Fibroblast of skin of right quadriceps (primary cell): ENCODE measurements at places on chromosomes 16 and 17.

DNA sequence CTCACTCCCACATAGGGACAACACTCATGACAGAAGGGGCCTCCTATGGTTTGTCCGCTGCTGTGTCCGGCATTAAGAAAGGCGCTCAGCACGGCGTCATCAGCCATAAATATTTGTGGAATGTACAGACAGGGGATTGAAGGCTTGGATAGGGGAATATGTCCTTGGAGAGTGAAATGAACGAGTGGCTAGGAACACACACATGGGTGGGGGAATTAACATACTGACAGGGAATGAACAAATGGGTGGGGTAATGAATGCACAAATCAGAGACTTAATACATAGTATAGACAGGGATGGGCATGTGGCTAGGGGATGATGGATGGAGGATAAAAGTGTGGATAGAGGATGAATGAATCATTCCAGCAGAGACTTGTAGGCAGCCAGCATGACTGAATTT lies 154.0 kb upstream of the HSBP1 start:
- peak; percentile 90 for DNase-seq

DNA sequence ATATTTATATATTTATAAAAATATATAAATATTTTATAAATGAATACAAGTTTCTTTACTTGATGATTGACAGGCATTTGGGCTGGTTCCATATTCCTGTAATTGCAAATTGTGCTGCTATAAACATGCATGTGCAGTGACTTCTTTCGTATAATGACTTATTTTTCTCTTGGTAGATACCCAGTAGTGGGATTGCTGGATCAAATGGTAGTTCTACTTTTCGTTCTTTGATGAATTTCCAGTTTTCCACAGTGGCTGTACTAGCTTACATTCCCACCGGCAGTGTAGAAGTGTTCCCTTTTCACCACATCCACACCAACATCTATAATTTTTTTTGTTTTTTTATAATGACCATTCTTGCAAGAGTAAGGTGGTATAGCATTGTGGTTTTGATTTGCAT lies 7.8 kb downstream of the ACSM2B start:
- DNase-seq = no peak

DNA sequence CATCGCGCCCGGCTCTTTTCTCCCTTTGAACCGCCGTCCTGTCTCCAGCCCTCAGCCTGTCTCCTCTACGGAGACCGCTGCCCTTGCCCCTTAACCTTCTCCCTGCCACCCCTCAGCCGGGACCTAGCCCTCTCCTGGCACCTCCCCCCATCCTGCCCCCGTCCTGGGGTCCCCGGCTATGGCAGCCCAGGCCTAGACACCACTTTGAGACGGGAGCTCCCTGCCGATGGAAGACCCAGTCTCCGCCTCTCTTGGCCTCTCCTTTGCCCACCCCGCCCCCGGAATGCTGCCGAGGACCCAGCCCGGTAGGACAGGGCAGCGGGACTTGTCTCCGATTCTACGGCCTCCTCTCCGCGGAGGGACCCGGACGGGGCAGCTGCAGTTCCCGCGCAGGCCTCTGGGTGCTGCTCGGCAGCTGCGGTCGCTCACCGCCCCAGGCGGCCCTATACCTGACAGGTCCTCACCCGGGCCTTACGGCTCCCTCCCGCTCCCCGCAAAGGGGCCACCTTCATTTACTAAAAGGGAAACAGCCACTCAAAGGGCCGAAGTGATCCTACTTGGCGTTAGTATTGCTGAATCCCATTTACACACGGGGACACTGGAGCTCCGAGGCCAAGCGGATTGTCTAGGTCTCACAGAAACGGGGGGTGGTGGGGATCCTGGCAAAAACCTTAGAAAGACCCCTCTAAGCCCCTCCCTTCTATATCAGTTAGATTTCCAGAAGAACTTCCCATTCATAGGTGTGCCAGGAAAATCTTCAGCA lies 32.6 kb upstream of the TAC4 start:
- peak; percentile 53 for DNase-seq

DNA sequence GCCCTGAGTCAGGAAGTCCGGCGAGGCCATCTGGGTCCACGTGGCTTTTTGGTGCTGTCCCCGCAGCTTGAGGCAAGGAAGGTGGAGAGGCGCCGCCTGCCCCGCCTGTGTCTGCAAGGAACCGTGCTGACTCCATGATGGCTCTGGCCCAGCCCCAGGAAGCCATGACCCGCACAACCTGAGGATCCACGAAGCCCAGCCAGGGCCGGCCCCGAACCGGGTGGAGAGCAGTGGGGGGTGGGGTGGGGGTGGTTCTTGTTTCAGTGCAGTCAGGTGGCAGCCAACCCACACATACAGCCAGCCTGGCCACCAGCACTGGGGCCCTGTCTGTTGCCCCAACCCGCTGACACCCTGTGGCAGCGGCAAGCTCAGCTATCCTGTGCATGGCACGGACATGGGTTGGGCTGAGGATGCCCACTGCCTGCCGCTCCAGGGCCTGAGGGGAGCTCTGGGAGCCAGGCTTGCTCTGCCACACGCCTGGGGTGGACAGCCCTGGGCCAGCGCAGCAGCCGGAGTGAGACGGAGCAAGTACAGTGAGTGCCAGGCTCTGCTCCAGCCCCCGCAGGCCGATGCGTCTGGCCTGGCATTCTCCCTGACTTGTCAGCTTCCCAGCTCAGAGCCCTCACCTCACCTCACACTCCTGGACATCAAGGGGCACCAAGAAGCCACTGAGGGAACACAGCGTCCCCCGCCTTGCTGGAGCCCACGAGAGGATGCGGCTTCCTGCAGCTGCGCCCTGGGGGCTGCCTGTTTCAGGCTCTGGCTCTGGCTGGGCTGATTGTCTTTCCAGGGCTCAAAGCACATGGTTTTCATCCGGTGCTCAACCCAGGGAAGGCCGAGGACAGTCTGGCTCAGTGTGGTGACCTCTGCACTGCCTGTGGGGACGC lies 68.8 kb downstream of the LMF1 start:
- DNase-seq = no peak

DNA sequence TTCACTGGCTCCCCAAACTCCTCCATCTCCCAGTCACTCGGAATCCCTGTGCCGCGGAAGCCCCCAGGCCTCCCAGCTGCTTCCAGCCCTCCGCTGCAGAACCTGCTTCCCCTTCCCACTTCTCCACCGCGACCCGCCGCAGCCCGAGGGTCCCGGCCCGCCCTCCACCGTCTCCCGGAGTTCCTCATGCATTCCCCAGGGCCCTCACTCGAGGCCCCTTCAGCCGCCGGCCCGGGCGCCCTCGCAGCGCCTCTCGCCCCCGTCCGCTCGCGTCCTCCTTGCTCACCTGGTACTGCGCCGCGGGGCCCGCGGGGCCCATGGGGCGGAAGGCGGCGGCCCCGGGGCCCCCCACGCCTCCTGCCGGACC lies 329 bp downstream of the SMARCD2 start:
- no peak for DNase-seq

DNA sequence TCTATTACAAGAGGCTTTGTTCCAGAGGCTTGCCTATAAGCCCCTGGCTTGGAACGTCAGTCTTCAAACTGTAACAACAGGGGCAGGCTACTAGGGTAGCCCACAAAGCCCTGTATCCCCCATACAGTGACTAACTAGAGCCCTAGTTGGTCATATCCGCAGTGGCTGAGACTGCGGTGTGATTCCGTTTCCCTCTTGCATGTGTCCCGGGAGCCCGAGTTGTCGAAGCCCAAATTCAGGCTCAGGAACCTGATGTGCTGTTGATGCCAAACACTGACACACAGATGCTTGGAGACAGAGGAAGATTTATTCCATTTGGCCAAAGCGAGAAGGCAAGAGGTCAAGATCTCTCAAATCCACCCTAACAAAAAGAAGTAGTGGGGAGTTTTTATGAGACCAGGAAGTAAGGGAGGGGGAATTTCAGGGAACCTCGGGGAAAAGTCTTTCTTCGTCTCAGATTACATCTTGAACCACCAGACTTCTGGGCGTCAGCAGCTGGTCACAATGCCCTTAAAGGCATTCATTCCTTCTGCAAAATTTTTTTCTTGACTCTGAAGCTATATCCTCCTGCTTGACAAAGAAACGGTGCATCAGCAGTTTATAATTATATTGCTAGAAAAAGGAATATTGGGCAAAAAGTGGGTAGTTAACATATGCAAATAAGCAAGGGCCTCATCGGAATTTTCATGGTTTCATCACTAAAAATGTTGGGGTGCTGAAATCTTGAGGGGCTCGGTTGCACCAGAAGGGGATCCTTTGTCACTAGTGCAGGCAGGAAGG lies 879 bp downstream of the SLFN5 start:
- peak; percentile 72 for DNase-seq

- DNase-seq = no peak
Measured at GRCh38 chr16:73840728-73841127, 455.9 kb upstream of the PSMD7 start.

GRCh38 chr17:78977997-78978973 lies 1.4 kb downstream of the LGALS3BP start:
- no peak for DNase-seq

GRCh38 chr16:397736-398332 lies 835 bp downstream of the NME4 start:
- peak; percentile 81 for DNase-seq

DNA sequence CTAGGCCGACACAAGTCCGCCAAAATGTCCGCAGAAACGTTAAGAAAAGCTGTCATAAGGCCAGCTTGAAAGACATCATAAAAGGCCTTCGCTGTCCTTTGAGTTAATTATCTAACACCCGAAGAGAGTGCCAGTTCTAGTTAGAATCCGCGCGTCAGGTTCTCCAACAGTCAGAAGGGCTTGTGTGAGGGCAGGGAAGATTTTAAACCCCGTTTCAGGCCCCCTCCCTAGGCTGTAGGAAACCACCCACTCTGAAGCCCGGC lies 729 bp upstream of the CLTC start:
- no peak for DNase-seq

DNA sequence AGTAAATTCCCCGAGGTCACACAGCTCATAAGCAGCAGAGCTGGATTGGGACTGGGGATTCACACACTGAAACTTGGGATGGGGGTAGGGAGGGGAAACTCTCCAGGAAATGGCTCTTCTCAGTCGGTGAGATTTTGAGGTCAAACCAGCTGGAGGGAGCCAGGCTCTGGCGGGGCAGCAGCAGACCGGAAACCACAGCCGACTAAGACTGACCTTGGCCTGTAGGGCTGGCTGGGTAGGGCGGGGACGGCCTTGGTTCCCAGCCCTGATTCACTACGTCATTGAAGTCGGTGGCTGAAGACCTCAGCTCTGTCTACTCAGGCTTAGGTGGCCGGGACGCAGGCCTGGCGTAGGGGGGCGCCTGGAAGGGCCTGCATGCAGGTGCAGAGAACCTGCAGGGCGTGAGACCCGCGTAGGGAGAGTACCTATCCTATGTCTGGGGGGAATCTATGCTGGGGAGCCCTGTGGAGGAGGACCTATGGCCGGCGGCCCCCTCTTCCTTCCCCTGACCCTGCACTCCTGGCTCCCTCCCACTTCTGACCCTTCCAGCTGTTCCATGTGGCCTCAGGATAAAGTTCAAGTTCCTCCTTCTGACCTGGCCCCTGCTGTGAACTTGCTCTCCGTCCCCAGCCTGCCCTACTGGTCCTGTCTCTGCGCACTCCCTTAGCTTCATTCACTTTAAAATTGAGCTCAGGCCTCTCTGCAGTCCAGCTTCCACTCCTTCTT lies 11.9 kb upstream of the SLC4A1 start:
- DNase-seq = peak; percentile 45

DNA sequence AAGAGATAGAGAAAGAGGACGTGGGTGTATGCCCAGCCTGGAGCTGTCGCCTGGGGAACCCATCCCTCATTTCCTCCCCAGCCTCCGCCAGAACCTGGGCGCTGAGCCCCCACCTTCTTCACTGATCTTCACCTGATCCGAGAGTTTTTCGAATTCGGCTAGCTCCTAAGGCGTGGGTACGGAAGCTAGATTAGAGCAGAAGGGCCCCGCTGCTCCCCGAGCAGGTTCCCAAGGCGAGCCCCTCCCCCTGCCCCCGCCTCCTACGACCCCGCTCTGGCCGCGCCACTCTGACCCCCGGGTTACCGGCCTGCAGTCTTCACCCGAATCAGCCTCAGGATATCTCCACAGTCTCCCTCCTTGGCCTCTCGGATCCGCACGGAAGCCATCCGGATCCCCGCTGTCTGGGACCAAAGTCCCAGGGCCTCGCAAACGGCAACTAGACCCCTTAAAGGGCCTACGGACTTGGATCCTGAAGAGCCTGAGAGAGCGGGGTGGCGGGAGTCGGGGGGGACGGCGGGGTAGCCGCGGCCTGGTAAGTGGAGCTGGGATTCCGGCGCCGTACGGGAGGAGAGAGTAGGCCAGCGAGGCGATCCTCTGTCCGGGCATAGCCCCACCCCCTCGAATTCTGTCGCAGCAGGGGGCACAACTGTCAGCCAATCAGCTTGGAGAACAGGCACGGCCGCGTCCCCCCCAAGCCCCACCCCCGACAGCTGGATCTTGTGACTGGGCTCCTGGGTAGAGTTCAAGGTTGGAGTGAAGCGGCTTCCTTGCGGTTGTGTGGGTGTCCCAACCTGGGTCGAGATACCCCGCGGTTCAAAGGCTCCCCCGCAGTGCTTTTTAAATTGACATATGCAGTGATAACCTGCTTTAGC lies at the start of gene SAT2:
Gene SAT2 (minus strand): TSS at position 572 of the 872 bp plus-strand sequence. CDS start 186 bp downstream, at position 386.
- peak; percentile 93 for DNase-seq

DNA sequence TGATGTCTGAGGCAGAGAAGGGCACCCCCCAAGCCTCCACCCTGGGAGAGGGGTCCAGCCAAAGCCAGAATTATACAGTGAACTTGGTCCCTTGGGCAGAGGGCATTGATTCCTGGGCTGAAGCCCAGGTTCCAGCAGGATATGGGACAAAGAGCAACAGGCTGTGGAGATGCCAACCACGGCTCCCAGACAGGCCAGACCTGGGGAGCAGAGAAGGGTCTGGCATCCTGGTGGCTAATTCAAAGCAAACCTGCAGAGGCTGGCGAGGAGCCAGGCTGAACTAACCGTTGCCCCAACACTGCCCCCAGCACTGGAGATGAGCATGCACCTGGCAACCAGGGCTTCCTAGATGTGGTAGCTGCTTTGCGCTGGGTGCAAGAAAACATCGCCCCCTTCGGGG lies 3.0 kb downstream of the CES3 start:
- DNase-seq = no peak

DNA sequence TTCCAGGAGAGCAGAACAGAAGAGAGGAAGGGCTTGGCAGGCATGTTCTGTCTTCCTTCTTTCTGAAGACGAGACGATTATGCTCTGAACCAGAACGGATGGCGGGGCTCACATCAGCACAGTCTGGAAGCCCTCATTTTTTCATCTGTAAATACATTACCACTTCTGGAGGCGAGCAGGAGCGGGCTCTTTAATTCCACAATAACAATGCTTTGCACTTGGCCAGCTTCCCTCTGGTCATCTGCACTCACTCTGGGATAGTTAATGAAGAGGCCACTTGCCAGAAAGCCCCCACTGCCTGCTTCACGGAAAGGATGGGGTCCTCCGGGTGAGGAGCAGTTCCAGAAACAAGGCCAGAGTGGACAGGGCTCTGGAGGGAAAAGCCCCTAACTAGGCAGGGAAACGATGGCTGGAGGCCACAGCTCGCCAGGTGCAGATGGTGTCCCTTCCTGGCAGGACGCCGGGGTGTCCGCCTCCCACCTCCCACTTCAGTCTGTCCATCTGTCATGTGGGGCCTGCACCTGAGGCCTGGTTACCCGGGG lies 13.1 kb upstream of the BCAR1 start:
- no peak for DNase-seq

- no peak for DNase-seq
Measured at GRCh38 chr17:68290268-68290954, 516 bp downstream of the SLC16A6 start.

GRCh38 chr17:82097184-82097918 lies 685 bp downstream of the FASN start:
- peak; percentile 20 for DNase-seq
